ENCODE measurements at places on chromosomes 7 and 10.

GRCh38 chr7:151552352-151553028, 32.8 kb upstream of the RHEB start:
- no peak for DNase-seq

DNA sequence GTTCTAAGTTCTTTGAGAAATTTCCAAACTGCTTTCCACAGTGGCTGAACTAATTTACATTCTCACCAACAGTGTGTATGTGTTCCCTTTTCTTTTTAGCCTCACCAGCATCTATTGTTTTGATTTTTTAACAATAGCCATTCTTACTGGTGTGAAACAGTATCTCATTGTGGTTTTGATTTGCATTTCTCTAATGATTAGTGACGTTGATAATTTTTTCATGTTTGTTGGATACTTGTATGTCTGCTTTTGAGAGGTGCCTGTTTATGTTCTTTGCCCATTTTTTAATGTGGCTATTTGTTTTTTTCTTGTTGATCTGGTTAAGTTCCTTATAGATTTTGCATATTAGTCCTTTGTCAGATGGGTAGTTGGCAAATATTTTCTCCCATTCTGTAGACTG, 191.4 kb downstream of the AGMO start:
- no peak for DNase-seq

GRCh38 chr10:23343591-23344240, 881 bp downstream of the C10orf67 start:
- no peak for DNase-seq

- no peak for DNase-seq
Observed at GRCh38 chr10:133020193-133020817, 67.4 kb upstream of the ADGRA1 start.

DNA sequence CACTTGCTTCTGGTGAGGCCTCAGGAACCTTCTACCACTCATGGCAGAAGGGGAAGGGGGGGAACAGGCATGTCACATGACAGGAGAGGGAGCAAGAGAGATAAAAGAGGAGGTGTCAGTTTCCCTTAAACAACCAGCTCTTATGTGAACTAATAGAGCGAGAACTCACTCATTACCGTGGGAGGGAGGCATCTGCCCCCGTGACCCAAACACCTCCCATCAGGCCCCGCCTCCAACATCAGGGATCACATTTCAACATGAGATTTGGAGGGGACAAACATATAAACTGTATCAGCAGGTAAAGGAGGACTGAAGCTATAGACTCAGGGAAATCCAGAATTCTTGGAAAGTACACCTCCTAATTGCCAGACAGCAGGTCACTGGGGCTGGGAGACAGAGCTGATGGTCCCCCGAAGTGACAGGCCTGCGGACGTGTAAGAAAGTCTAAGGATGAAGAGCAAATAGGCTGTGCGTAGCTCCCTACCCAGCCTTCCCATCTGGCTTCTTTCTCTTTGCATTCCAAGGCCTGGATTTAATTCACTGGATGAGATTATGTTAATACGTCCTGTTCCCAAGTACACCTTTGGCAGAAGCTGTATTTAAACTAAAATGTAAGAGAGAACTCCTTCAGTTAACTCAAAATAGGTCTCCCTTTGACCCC, 186.7 kb upstream of the LYZL2 start:
- DNase-seq: no peak

DNA sequence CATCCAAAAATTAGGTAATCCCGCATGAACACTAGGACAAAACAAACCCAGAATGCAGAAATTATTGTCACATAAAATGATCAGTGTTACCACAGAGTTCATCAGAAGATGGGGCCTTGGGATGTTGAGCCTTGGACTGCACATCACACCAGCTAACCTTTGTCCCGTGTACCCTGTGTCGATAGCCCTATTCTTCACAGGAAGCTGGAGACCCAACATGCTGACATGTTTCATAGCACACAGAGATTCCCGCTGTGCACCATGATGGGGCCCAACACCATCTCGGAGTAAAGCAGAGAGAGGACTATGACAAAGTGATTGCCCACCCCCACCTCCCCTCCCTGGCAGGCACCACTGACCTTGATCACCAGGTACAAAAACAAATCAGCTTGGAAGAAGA, 4.5 kb downstream of the PTPRN2 start:
- DNase-seq: no peak

GRCh38 chr10:91709394-91709798, 76.5 kb upstream of the PPP1R3C start:
- no peak for DNase-seq

DNA sequence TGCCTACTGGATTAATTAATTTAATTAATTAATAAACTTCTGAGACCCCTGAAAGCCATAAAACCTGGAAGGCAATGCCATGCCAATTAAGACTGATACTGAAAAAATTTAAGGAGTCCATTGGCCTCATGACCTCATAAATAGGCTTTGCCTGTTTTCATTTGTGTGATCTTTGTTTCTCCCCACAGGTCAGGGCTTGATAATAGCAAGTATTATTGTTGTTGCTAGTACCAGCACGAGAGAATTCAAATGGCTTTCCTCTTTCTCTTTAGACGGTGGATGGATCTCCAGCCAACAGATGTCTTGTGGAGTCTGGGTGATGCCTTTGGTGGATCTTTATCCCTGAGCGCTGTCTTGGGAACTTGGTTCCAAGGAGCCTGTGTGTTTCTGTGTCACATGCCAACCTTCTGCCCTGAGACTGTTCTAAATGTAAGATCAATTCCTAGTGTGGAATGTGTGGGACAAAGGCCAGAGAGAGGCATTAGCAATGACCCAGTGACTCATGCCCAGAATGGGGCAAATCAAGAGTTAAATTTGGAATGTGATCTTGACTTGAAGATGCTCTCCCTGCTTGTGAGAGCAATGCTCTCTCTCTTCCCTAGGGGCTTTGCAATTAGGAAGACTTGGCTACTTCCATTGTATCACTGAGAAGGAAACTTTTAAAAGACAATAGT, 17.7 kb downstream of the ACSM6 start:
- no peak for DNase-seq

- DNase-seq: no peak
Observed at GRCh38 chr7:156966387-156966786, 16.9 kb downstream of the NOM1 start.

DNA sequence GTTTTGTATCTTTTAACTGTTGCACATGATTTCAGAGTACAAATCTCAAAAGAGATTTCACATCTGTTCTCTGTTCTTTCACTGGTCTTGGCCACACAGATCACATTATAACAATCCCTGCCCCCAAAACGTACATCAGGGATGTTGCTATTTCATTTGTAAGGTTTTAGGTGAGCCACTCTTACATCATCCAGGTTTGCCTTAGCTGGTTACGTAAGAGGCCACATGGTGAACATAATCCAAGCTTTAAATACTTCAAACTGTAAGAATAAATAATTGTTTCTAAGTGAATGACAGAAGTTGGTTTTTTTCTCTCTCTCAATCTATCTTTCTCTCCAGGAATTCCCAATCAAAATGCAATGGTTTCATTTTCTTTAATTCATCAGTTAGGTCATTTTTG, 245.9 kb upstream of the HGF start:
- no peak for DNase-seq

- DNase-seq: no peak
Observed at GRCh38 chr10:78179886-78180705, 146.4 kb downstream of the RPS24 start.

GRCh38 chr10:102814873-102815661, 22.1 kb downstream of the CYP17A1 start:
- DNase-seq: no peak

DNA sequence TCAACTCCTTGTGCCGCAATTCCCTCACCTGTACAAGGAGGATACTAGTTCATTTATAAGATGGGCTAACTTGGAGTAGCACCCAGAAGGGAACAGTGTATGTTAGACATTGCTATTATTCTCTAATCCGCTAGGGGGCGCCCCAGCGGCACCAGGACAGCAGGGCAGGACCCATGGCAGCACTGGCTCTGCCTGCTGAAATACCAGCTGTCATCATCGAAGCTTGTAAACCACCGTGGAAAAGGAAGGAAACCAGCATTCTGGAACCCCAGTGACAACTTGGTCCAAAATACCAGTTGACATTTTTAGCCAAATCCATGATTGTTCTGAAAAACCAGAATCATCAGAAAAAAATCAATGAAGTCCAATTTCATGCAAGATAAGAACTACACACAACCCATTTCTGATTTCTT, 134.4 kb downstream of the ITGA8 start:
- DNase-seq: peak; percentile 21

GRCh38 chr10:131617113-131617858, 283.5 kb upstream of the PPP2R2D start:
- DNase-seq: no peak

DNA sequence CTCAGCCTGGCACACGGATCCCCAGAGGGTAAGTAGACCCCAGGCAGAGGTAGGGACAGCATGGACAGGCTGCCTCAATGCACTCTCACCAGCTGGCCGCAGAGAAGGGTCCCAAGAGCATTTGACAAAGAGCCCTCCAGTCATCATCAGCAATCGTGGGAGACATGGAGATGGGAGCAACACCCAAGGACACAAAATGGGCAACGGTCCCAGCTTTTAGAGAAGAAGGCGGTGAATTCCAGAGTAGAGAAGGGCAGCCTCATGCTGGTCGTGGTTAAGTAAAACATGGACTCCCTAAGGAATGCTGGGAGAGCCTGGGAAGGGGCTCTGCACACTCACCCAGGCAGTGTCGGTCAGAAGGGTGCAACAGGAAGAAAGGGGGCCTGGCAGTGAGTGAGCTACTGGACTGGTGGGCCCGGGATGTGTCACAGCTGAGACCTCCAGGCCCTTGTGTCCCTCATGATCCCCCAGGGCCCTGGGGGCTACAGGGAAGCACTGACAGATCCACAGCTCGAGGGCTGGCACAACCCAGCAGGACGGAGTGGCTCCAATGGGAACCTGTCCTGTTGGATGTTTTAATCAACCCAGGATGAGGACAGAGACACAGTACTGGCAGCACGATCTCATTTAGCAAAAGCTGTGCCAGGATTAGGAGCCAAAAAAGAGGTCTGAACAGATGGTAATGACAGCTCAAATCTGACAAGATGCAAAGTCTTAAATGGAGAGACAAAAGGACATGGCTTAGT, 147.1 kb downstream of the NEURL1 start:
- no peak for DNase-seq

DNA sequence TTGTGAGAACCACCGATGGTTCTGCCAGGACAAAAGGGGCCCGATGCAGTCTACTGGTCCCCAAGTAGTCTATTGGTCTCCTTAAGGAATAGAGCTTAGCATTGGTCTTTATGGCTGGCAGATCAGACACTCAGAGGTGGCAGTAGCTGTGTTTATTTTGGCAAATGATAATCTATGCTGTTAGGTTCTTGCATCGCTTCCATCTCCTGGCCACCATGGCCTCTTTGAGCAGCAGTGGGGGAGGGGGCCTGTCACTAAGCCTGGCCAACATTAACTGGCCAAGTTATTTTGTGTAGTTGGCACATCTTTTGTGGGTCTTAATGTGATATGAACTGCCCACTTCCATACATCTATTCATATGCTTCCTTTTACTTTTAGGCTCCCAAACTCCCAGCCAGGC, 4.5 kb upstream of the ZC3HAV1 start:
- no peak for DNase-seq

DNA sequence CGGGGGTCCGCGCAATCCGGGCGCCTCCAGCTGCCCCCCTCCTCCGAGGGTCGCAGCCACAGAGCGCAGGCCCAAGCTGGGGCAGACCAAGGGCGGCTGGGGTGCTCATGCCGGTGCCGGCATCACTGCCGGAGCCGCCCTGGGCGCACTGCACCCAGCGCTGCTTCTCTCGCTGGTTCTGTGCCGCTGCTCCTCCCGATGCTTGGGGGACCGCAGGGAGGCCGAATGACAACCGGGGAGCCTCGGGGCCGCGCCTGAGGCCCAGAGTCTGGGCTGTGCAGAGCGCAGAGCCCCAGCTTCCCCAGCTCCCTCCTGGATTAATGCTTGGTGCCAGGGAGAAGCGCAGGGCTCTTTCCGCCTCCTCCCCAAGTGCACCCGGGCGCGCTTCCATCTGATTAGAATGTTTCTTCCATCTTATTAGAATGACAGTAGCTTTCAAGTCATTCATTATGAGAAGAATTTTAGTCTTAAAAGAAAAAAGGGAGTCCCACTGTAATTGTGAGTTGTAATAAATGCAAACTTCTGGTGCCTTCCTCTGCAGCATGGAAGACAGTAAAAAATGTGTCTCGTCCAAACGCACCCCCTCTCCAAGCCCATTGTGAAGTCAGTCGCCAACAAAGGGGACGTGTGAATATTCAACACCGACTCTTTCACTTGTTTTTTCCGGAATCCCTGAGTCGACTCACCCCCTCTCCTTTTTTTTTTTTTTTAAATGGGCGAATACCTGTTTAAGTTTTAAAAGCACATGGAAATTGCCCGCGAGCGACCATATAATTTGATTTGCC, 19.5 kb upstream of the PTF1A start:
- DNase-seq: no peak

DNA sequence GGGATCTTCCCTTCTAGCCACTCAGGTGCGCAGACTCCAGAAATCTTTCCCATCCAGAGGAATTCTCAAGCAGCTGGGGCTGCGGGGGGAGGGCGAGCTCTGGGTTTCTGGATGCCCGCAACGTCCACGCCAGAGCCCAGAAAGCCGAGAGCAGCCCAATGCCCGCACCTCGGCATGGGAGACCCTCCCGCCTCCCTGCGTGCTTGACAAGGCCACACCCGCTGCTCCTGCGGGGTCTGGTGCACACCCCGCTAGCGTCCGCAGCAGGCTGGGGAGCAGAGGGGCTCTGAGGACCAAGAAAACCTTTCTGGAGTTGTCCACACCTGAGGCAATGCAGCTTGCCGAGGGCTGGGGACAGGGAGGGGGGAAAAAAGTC, 66.2 kb downstream of the SLC29A4 start:
- no peak for DNase-seq

GRCh38 chr7:1400371-1400770, 58.9 kb downstream of the MICALL2 start:
- DNase-seq: no peak

DNA sequence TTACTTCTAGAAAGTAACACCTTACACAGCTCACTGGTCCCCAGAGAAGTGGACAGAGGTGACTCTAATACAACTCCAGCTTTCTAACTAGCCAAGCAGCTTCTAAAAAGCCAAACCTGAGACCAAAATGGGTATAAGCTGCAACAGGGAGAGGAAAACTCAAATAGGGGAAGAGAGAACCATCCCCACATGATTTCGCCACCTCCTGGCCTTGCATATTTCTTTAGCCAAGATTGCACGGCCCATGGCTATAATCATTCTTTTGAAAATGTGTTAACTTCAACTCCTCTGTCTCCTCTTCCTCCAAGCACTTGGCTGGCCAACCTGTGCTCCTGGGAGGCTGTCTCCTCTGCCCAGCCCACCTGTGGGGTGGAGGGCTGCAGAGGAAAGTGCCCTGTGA, 28.7 kb downstream of the NUP42 start:
- DNase-seq: no peak

- DNase-seq: no peak
Observed at GRCh38 chr7:108097703-108098102, 32.5 kb downstream of the LAMB4 start.

DNA sequence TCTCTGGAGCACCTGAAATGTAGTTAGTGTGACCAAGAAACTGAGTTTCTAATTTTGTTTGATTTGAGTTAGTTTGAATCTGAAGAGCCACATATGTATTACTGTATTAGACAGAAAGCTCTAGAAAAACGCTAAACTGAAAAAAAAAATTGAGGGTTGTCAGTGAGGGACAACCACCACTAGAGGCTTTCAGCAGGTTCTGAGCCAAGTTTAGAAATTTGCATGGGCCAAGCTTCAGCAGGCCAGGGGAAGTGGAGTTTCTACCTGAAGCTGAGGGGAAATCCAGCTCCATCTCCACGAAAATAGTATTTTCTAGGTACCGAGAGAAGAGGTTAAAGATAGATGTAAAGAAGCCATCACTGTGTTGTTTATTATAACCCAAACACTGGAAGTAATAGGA, 77.9 kb upstream of the PLXNA4 start:
- DNase-seq: no peak
